ENCODE measurements at places on chromosomes 13 and 19.

DNA sequence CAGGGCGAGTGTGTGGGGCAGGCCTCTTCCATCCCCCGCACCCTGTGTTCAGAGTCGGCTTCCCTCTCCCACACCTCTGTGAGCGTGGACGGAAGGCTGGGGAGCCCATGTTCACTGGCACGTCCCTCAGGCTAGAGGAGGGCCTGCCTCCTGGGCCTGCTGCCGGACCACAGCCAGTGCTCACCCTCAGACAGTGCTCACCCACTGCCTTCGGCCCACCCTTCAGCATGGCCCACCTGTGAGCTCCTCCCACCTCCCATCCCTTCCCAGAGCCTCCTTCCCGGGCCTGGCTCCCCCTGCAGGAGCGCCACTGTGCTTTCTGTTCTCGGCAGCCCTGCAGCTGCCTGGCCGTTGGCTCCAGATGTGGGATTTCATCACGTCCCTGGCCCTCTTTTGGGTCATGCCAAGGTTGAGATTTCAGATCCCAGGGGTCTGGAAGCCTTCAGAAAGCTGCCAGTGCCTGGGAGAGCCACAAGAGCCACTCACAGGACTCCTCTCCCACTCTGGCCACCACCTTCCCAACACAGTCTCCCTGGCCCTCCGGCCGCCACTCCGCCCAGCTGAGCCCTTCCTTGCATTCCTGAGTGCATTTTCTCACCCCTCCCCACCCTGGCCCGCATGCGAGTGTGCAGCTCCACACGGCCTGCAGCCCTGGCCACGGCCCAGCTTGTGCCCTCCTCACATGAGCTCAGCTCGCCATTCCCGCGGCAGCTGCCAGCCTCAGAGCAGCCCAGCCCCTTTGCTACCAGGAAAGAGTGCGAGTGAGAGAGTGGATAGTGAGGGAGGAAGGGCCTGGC, 25.3 kb downstream of the CAPN12 start:
- peak; percentile 56 for DNase-seq

GRCh38 chr19:1655131-1655981, 2.9 kb upstream of the TCF3 start:
- DNase-seq = no peak

GRCh38 chr19:4369109-4369887, 25.9 kb downstream of the MPND start:
- no peak for DNase-seq

GRCh38 chr19:10826846-10827245, 9.2 kb downstream of the TMED1 start:
- DNase-seq = no peak

GRCh38 chr19:35355791-35356460, 2.3 kb upstream of the FFAR3 start:
- DNase-seq = no peak

DNA sequence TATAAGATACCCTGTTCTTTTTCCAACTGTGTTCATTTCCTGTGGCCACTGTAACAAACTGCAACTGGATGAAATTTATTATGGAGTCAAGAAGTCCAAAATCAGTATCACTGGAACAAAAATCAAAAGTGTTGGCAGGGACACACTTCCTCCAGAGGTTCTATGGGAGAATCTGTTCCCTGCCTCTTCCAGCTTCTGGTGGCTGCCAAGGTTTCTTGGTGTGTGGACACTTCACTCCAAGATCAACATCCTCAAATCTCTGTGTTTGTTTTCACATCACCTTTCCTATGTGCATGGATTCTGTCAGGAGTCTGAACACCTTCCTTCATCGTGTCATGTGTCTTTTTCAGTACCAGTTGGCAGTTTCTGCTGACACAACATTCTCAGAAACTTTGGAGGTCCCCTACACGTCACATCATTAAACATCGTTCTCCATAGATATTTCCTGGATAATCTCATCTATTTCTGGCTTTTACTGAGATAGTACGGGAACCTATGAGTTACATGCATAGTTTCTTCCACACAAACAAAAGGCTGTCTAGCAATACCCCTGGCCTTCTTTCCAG, 15.2 kb upstream of the EFNB2 start:
- DNase-seq = no peak
